Fibroblast of skin of left quadriceps (primary cell): ENCODE measurements at places on chromosomes 12 and 14.

DNA sequence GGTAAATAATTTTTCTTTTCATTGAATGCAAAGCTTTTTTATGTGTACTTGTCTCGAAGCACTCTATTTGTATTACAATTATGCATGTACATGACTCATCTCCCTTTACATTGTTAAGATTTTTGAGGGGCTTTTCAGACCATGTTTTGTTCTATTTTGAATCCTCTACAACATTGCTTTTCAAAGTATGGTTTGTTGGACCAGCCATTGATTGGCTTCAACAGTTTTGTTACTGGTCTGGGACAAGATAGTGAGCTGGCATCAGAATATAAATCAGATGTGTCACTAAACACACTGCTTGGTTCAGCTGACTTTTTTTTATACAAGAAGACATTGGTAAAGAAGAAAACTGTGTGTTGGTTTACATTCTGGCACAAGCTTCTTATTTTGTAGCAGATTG, 122.3 kb downstream of the MON2 start:
- DNase-seq = no peak

DNA sequence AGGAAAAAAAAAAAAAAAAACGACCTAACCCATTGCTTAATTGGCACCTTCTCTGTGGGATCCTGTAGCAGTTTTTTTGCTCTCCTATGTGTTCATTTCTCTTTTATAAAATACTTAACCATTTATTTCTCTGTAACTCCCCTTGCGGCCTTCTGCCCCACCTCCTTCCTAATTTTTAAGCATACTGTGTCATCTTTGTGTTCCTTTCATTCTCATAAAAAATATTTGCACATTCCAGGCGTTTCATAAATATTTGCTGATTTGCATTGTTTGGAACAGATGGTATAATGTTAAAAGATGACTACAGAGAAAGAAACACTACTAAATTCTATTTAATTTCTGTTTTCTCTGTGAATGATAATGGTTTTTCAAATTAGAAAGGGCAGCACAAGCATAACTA, 77.9 kb downstream of the NPAS3 start:
- DNase-seq = no peak

DNA sequence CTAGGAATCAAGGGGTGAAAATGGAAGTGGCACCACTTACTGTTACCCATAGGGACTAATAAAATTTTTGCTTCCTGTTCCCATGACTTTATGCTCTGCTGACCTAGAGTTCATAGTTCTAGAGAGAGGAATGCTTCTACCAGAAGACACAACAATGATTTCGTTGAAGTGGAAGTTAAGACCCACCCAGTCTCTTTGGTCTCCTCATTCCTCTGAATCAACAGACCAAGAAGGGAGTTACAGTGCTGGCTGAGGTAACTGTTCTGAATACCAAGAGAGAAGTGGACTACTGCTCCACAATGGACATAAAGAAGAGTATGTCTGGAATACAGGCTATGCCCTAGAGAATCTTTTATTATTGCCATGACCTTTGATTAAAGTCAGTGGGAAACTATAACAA, 23.5 kb upstream of the DYRK2 start:
- no peak for DNase-seq

DNA sequence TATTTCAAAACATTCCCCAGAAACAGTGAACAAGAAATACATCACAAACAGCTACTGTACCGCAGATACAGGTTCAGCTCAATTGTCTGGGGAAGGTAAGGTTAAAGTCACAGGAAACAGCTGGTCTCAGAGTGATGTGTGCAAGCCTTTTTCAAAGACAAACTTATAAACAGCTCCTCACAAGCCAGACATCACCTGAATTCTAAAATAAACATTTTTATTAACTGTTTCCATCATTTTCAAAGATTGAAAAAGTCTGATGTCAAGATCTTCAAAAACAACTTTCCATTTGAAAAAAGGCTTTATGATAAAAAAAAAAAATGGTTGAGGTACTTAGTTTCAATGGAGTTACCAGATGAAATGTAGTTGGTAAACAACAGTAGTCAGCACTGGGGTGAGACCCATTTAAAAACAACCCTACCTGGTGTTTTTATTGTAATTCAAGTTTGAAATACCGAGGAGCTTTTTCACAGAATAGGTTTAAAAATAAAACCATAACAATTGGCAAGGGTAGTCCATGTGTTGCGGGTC, 4.0 kb downstream of the BTG1 start:
- DNase-seq = no peak

DNA sequence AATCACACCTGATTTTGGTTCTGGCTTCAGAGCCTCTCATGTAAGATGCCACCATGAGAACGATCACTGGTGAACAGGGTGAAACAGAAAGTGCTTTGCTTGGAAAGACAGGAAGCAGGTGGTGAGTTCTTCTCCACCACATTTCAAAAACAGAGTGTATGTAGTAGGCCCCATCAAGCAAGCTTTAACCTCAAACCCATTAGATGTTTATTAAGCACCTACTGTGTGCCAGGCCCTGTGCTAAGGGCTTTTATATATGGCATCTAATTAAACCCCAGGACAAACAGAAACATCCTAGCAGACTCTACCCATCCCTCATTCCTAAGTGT, 47.8 kb upstream of the MED13L start:
- DNase-seq = no peak

GRCh38 chr12:23895792-23896218, 53.7 kb downstream of the SOX5 start:
- DNase-seq = no peak

DNA sequence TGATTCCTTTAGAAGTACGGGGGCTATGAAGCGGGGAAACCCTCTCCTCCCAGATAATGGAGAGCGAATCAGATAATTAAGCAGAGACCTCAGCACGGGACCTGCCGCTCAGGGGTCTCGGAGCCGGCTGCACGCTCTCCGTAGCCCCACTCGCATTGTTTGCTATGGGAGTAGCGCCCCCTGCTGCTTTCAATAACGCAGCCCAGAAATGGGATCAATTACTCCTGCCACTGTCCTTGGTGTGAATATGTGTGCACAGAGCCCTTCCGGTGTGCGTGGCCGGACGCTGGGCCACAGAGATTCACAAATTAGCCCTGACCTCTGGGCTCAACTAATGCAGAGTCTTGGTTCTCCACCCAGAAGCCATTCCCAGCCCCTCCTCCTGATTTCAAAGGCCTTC, 76.4 kb upstream of the TMEM132C start:
- no peak for DNase-seq

DNA sequence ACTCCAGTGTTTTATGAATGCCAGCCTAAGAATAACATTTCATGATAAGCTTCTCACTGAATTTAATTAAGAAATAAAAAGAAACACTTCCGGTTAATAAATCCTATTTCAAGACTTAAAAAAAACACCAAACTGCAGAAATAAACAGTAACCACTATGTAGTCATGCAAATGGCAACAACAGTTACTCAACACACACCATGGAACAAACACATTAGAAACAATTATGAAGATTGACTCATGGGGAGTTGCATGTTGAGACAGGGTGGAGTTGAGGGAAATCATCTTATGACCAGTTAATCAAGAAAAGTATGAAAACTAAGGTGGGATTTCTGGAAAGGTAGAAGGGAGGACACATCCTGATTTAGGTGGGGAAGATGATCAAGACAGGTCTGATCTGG, 52.7 kb downstream of the PLBD1 start:
- DNase-seq = no peak

- DNase-seq = no peak
Measured at GRCh38 chr12:132754160-132754932, 7.3 kb downstream of the ANKLE2 start.

DNA sequence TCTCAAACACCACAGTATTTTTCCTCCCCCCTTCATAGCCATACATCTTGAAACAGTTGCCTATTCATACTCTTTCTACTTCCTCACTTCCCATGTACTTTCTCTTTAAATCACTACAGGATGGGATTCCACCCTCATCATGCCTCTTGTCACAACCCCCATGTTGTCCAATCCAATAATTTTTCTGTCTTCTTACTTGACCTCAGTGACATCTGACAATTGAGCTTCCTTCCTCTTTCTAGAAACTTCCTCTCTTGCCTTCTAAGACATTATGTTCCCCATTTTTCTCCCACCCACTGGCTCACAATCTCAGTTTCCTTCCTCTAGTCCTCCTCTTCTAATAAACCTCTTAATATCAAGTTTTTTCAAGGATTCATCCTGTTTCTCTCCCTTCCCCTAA, 5.3 kb downstream of the C2CD5 start:
- DNase-seq = no peak

GRCh38 chr12:121980191-121980891, 41.3 kb upstream of the BCL7A start:
- no peak for DNase-seq

DNA sequence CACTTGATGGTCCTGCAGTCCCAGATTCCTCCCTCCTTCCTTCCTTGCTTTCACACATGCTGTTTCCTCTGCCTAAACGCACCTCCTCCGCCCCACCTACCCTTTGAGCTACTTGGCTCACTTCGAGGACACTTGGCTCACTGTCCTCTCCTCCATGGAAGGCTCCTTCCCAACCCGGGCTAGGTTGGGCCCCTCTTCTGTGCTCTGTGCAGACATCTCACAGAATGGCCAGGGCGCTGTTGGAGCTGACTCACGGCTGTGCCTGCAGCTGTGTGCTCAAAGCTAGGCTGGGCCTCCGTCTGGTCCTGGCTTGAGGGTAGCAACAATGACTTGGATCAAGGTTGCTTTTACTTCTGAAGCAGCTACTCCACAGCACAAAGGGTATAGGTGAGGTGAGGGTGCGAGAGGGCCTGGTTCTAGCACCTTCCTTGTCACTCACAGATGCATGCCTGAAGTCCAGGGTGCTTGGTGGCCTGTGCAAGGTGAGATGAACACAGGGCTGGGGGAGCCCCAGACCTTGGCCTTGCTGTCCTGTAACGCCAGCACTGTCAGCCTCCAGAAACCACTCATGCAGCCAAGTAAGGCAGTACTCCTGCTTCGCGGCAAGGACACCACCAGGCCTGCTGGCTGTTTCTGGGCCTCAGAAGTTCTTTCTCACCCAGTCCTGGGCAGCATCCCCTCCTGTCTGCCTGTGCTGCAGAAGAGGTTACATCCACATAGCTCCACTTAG, 61.8 kb downstream of the GALNT16 start:
- no peak for DNase-seq

- no peak for DNase-seq
Measured at GRCh38 chr14:59463787-59464485, 1.2 kb downstream of the GPR135 start.

DNA sequence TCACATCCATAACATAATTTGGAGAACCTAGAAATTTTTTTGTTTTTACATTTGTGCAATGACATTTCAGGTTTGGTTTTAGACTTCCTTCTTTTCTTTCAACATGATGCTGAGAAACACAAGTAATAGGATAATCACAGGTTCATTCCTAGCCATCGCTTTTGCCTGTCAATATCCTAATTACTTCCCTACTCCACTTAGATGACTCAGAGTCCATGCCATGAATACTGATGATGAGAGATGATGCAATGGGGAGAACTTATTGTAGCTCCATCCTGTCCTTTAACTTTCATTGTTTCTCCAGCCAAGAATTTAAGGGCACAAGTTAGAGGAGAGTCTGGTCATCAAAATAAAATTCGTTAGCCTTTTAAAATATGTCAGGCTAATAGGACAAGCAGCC, 101.3 kb downstream of the PTPRO start:
- DNase-seq = peak; percentile 7

DNA sequence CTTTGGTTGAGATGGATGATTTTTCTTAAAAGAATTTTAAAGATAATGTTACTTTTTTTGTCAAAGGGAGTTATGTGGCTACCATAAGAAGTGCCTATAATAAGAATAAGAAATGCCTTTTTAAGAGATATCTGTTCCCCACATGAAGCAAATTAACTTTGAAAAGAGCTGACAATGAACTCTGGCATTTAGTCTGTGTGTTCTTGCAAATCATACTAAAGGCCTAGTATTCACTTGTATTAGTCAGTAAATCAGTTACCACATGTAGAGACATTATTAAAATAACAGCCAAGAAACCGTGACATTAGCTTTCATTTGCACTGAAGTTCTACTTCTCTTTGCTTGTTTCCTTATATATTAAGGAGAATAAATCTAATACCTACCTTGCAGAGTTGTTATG, 296.3 kb downstream of the CCDC91 start:
- DNase-seq = no peak

DNA sequence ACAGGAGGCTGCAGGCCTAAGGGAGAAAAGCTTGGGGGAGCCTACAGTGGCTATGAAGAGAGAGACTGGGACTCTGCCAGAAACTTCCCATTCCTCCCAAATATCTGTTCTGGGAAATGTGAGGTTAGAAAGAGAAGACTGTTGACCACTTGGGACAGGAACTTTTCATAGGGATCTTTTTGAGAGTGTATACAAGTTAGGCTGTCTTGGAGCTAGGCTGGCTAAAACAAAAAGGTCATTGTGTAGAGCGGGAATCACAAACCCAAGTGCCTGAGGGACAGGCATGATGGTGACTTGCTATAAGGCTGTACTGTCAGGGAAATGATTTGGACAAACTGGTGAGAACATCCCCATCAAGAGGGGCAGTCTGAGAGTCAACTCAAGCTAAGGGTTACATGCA, 175.1 kb downstream of the GRIP1 start:
- no peak for DNase-seq

DNA sequence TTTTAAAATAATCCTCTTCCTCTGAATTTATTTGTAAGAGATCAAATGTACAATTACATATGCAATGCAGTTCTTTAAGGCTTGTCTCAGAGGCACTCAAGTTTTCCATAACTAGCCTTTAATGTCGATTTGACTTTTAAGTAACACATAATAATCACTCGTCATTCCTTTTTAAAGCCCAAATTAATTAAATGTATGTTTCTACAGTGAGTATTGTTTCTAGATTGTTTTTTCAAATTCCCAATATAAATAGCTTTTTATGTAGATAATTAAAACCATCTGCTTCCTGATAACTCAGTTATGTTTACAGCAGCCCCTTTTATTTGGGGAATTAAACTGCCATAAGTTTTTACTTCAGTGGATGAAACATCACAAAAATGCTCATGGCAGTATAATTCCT, 185.1 kb downstream of the ETNK1 start:
- DNase-seq = no peak

- DNase-seq = no peak
Measured at GRCh38 chr12:76634133-76634532, 74.6 kb upstream of the OSBPL8 start.

GRCh38 chr12:12470751-12471306, 91.8 kb downstream of the DUSP16 start:
- no peak for DNase-seq

- DNase-seq = no peak
Measured at GRCh38 chr12:76947304-76947703, 68.5 kb upstream of the CSRP2 start.

DNA sequence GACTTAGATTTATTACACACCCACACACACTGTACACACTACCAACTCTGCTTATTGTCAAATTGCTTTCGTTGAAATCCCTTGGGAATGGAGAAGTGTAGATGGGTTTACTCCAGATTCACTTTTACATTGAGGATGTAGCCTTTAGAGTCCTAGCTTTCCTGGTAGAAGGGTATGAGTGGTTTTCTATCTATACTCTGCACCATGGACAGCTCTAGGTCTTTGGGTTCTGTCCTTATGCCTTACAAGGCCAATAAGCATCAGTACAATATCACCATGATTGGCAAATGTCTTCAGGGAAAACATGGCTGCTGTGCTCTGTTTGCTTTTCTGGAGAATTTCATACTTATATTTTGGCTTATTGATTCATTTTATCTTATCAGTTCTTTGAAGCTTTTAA, 1063.9 kb downstream of the SLC6A15 start:
- no peak for DNase-seq
